ENCODE measurements at places on chromosomes 1 and 21.

GRCh38 chr1:210262167-210262896, 29.7 kb downstream of the SERTAD4 start:
- DNase-seq, result no peak

DNA sequence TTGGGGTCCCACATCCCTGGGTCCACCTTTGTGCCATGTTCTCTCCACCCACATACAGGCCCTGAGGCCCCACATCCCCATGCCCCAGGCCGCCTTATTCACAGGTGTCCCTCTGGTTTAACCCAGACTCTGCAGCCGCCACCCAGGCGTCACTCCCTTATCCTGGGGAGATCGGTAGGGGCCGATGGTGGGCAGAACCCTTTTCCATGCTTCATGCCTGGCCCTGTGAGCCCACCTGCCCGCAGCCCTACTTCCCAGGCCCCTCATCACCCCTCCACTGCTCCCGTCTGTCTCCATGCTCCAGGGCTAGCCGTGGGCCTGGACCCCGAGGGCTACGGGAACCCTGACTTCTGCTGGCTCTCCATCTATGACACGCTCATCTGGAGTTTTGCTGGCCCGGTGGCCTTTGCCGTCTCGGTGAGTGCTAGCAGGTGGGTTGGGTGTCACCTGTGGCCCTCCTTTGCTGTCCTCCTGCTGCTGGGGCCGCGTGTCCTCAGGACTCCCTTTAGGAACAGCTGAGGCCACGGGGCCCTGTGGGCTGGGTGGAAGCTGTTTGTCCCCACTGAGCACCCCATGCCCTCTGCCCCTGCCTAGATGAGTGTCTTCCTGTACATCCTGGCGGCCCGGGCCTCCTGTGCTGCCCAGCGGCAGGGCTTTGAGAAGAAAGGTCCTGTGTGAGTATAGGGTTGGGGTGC, 12.2 kb downstream of the PSRC1 start:
- DNase-seq, result no peak

DNA sequence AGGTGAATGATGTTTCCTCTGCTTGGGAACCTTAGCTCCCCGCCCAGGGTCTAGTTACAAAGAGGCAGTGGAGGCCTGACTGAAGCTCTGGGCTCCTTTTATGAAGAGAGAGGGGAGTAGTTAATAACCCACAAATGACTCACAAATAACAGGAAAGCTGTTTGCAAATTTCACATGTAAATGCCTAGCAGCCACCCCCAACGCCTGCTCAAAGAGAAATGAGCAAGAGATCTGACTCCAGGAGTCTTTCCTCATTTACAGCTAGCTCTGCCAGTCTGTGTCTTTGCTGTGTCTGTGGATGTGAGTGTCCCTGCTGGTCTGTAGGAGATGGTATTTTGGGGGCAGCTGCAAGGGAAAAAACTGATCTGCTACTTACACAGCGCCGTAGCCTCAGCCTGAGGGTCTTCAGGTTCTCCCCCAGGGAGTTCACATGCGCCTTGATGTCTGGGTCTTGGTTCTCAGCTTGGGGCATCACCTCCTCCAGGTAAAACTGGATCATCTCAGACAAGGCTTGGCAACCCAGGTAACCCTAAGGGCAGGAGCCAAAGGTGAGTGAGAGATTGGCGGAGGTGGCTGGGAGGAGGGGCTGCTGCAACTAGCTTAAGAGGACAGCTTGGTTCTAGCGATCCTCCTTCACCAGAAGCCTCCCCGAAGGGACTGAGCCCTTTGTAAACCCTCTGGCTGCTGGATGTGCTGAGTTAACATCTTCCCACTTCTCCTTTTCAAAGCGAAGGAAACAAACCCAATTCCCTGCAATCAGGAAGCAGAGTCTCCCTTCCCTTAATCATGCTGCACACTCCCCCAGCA, at the start of gene IL19:
Gene IL19 (plus strand): TSS at position 243 of the 807 bp plus-strand sequence. CDS start 65,890 bp downstream, outside the sequence.
- peak; percentile 23 for DNase-seq

- peak; percentile 60 for DNase-seq
Measured at GRCh38 chr1:87927391-87928280, 599.0 kb downstream of the LMO4 start.

DNA sequence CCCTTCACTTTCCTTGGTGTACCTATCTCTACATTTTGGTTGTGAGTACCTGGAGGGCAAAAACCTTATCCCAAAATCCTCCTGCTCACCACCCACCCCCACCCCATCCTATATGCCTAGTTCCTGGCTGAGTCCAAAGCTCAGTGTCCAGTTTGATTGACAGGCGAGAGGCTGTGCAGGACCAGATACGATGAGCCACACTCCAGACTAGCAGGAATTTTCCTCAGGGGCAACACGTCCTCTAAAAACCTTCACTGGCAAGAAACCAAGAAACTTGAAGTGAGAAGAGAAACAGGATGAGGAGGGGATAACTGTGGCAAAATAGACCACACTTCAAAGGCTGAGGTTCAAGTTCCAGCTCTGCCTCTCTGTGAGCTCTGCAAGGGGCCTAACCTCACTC, 1.1 kb upstream of the SLAMF8 start:
- DNase-seq, result no peak

Data from mesendoderm (in vitro differentiated cells).